ENCODE measurements at places on chromosomes 2 and 18.

- no peak for DNase-seq
These were observed 94.8 kb downstream of the INHBB start for GRCh38 chr2:120440521-120441350.

- DNase-seq, result no peak
These were observed 59.0 kb upstream of the SPATS2L start for GRCh38 chr2:200247494-200247893.

GRCh38 chr2:137675584-137676327 is 288.5 kb upstream of the HNMT start:
- DNase-seq, result no peak

DNA sequence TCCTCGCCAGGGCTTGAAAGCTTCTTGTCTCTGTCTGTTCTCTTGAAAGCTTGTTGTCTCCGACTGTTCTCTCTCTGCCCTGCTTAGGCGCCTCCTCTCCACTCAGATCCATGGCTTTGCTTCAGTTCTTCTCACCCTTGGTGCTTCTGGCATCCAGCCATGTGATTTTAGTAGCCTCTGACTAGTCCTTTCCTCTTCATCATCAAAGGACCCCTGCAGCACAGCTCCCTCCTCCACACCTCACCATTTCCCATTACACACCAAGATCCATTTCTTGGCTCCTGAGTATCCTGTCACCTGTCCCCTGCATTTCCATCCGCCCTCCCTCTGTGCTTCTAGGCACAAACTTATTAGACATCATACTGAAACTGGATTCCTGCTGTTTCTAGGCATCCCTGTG is 59.4 kb downstream of the ZNF236 start:
- no peak for DNase-seq

DNA sequence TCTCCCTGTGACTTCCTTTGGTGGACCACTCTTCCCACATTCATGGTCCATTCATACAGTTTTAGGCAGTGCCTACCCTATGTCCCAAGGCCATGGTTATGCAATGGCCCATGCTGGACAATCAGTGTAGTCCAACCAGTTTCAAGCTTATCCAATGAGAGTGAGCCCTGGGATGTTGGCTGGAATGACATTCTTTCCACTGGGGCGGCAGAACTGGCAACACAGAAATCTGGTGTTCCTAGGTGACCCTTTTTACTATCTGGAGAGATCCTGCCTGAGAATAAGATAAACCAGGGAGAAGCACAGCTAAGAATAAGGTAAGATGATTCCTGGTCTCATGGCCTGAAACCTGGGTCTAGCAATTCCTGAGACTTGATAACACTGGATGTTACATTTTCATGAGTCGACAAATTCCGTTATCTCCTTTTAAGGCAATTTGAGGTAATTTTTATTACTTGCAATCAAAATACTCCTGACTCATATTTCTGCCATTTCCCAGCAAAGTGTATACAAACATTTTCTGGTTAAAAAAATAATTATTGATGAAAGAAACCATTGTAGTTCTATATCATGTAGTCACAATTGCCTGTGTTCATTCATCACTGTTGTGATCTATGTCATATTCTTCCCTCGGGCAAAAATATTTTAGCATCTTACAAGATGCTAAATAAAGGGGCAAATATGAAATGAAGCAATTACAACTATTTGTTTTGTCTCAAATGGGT is 271.5 kb upstream of the LYPD1 start:
- DNase-seq, result no peak

DNA sequence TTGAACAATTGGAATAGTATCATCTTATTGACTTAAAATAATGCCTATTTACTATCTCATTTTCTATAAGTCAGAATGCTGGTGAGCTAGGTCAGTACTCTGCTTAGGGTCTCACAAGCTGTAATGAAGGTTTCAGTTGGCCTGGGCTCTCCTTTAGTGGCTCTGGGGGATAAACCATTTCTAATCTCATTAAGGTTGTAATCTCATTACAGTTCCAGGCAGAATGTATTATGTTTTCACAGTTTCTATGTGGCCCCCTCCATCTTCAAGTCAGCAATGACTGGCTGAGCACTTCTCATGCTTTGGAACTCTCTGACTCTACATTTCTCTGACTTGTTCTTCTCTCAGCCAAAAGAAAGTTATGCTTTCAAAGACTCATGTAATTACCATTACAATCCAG is 163.1 kb downstream of the CCDC178 start:
- DNase-seq, result no peak

GRCh38 chr2:39164089-39164488 is 43.2 kb upstream of the SOS1 start:
- no peak for DNase-seq

GRCh38 chr2:60852282-60852860 is 29.0 kb upstream of the REL start:
- no peak for DNase-seq

DNA sequence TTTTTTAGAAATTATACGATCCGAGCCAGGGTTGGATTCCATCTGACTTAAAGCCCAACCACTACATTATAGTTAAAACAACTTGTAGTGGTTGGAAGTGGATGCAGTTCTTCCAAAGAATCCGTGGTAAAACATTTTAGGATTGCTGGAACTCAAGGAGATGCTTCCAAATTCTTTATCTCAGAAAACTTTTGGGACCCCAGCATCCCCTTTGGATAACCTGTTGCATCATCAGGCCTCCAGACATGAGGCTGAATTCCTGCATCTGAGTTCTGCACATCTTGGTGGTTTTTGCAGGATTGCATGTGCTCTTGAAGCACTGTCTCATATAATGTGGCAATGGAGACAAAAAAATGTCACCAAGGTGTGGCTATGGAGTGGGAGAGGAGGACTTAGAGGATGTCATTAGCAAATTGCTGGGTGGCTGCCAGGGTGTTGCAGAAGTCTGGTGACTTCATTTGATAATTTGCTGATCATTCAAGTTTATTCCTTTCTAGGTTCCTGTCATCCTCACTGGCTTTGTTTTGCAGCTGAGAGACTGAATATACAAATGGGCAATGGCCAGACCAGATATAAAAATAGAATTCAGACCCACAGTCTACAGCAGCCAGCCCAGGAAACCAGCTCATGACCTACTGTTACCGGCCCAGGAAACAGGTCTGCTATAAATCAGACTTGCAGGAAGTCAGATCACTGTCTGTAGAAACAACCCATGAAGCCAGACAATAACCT is 207.7 kb downstream of the BCL2 start:
- DNase-seq, result no peak

DNA sequence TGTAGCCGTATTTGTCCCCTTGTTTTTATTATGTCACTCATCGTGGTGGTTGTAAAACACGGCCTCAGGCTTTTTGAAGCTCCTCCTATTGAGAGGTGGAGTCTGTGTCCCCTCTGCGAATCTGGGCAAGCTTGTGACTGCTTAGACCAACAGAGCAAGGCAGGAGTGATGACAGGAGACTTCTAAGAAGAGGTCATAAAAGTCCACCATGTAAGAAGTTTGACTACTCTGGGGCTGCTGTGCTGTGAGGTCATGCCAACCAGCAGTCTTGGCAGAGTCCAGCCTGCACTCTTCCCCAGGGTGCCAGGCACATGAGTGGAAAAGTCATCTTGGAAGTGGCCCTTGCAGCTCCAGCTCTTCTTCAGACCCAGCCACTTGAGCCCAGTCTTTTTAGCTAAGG is 83.8 kb upstream of the SPTBN1 start:
- DNase-seq, result no peak

DNA sequence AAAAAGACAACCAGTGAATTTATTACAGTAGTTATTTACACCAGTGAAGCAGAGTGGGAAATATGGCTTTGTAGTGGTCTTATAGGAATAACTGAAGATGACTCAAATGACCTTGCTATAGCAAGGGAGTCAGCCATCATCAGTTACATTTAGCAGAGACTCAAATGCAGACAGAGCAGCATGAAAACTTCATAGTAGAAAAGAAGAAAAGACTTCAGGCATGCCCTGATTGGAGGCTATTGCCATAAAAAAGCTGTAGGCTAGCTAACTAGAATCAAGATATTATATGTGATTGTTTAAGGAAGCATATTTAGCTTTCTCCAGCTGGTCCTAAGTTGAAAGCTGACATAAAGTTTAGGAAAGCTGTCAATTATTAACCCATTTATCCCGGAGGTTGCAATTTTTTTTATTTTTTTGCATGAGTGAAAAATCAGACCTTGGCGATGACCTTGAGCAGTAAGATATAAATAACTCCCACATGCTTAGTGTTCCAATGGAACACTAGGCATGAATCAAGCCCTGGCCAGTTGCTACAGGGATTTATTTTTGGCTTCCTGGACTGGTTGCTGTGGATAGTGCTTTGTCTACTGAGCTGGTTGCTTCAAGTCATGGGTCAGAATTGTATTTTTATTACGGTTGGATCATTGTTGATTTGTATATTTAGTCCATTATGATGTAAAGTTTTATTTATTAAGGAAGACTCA is 675.6 kb upstream of the VRK2 start:
- no peak for DNase-seq

DNA sequence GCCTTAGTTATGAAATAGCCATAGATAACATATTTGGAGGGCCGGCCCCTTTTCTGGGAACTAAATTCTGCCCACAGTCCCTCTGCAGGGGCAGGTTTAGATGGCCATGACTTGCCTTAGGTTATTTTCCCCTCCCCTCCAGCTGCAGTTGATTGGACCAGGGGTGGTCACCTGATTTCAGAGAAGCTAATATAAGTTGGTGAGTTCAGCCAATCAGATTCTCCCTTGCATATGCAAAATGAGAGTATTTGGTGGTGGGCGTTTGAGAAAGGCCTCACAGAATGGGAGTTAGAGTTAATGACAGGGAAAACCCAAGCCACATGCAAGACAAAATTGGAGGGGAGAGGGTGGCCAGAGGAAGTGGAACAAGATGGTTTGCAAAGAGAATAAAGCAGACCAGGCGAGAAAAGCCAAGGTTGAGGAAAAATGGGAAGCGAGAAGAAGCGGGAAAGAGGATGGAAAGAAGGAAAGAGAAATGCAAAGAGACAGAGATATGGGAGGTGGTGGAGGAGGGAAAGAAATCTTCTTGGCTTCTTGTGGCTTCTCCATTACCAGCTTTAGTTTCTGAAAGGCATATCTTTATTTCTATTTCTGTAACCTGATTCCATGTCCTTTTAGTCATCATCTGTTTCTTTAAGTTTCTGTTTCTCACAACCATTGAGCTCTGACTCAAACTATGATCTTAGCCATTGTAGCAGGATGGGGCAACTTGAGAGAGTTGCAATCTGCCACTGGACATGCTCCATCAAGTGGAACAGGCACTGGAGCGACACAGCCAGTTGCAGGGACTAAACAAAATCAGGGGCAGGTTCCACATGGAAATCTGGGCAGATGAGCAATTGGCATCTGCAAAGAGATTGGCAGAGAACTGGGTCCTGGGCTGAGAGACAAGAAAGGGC is 108.1 kb upstream of the SIX3 start:
- DNase-seq, result no peak

DNA sequence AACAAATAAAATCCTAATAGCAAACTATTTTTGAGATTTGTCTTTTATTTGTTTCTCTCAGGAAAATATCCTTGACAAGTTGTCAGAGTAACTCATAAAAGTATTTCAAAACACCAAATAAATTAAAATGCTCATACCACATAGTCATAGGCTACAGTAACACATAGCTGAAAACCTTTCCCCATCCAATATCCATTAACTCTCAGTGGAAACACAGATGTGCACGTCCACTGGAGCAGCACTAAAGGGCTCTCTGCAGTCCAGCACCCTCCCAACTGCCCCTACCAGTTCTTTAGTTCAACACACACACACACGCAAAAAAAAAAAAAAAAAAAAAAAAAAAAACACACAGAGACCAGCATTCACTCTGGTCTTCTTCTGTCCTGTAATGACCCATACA is 879 bp upstream of the XDH start:
- DNase-seq, result no peak

DNA sequence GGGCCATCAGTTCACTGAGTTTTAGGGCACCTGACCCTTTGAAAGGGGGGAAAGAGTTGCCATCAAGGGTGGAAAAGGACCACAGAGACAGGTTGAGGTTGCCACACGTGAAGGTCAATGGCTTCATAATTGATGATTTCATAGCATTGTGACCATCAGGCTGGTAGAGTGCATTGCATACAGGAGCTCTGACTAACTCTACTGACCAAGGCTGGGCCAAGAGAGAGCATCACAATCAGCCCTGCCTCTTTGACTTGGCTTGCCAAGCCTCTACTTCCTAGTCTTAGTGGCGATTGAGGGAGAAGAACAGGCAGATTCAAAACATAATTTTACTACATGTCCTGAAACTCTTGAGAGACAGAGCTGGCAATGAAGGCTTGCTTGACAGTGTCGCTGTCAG is 5.8 kb upstream of the TNP1 start:
- DNase-seq, result no peak

All from GM12892 (cell line).